ENCODE measurements at places on chromosomes 1 and 21.

DNA sequence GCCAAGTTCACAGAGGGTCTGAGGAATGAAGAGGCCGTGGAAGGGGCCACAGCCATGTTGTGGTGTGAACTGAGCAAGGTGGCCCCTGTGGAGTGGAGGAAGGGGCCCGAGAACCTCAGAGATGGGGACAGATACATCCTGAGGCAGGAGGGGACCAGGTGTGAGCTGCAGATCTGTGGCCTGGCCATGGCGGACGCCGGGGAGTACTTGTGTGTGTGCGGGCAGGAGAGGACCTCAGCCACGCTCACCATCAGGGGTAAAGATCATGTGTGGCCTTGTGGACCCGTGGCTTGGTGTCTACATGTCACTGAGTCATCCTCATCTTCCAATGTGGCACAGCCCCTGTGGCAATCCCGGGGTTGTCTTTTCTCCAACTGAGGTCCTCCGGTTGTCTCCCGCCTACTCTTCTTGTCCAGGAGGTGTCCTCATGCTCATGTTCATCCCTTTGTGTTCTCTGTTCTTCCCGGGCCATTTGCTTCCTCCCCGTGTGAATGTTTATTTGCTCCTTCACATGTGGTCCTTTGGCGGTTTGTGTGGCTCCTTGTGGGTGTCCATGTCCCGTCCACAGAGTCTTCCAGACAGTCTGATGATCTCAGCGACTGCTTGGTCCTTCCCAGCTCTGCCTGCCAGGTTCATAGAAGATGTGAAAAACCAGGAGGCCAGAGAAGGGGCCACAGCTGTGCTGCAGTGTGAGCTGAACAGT lies 84.2 kb downstream of the OBSCN start:
- DNase-seq, result no peak

DNA sequence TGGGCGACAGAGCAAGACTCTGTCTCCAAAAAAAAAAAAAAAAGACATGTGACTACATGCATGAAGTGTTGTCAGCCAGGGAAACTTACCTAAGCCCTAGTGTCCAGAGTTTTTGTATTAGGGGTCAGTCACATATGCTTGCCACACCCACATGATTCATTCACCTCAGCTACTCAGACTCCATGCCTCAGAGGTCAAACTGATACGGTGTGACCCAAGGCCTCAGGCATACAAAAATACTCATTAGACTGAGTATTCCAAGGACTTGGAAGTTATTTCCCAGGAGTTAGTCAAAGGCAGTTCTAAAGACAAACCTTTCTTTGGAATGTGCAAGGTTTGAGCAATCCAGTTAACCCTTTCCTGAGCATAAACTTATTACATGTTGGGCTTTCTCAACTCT lies 6.3 kb upstream of the TRIM33 start:
- DNase-seq, result no peak

DNA sequence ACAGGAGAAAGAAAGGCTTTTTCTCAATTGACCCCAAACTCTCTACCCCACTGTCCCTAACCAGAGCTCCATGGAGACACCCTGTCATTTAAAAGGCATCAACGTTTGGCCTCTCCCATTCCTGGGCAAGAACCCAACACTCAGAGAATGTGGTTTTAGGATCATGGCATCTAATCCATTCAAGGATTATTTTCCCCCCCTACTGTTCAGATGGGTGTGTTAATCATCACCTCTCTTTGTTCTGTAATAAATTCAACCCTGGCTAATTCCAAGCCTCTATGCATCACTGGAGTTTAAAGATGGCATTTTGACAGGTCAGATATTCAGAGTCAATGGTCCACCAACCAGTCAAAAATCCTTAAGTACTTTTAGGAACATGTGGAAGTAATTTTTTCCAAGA lies 42.7 kb downstream of the TBX15 start:
- peak; percentile 50 for DNase-seq

DNA sequence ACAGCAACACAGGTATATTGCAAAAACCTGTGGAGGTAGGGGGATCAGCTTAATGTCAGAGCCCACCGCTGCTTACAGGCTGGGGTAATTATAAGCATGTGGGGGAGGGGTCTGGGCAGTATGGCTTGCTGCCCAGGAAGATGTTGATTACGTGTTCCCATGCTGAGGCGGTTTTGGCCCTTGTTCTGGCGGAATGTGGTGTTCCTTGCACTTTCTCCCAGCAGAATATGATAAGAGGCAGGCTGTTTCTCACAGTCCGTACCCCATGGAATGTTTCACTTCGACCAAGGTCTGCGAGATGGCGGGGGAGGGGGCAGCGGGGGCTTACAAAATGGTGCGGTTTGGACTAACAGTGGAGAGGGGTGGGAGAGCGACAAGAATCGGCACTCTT lies 9.8 kb upstream of the HPCAL4 start:
- no peak for DNase-seq

DNA sequence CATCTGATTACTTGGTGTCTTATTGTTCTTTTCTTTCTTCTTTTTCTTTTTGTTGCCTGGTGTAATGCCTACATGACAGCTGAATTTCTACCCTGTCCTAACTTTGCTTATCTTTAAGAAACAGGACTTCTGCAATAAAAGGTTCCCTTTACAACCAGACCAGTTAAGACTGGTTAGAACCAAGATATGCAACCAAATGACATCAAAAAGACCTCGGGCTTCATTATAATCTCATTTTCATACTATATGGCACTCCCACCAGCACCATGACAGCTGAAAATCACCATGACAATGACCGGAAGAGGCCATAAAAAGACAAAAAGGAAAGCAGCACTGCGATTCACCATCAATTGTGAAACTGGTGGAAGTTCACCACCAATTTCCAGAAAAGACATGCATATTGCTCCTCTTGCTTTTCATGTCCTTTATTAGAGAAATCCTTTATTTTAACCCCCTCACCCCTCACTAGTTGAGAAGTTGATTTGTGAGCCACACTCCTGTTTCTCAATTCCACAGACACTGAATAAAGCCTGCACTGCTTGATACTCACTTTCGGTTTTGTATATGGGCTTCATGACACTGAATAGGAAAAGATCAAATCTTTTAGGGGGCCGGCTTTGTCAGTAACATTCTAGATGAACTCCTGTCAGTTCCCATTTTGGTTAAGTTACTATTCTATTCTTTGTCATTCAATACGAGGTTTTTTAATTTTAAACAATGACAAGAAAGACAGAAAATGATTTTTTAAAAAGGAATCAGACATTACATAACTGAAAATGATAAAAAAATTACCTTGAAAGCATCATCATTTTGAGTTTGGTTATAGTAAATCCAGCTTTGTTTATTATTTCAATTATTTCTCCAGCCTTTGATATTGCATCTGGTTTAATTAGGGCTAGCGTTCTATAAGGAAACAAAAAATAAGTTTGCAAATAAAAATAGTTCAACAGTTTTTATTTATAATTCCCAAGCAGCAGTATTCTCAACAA lies 58.1 kb downstream of the NME7 start:
- DNase-seq, result no peak

DNA sequence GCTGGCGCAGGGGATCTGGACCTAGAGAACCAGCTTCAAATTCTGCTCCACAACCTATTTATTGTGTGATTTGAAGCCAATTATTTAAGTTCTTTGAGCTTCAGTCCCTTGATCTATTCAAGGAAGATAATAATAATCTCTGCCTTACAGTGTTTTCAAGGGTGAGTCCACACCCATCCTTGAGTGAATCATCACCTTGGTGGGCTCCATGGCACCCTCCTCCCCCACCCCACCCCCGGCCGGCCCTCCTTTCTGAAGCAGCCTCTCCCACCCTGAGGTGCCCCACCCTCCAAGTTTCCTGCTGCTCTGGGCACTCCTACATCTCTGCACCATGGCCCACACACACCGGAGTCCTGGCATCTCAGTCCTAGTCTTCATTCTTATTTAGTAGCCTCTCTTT lies 38.3 kb downstream of the TCP10L start:
- no peak for DNase-seq

DNA sequence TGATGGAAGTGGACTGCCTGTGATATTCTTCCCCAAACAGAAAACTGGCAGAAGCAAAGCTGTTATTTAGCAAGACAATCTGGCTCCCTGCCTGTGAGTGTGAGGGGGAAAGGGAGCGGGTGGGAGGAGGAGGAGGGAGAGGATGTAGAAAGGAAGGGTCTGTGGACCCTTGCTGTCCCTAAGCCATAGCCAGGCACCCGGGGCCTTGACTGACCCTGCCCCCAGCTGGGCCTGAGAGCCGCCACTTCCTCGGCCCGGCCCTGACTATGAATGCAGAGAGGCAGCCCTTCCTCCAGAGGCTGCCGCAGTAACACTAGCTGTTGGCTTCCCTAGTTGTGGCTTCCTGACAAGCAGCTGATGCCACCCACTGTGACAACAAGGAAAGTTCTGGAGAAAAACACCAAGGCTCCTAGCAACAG lies 13.9 kb downstream of the PLA2G2F start:
- DNase-seq, result no peak

DNA sequence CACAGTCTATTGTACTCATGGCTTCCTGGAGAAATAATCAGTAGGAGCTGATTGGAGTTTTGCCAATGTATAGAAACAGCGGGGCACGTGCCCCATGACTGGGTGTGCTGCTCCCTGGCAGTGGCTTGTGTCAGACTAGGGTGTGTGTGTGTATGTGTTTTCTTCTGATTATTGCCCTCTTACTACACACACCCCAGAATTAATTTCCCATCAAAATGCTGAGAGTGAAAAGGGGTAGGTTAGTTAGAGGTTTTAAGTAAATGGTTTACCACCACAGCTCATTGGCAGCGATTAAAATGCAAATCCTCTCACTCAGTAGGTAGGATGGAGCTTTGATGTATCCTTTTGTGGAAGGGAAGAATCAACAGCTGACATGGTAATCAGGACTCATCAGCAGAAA lies 29.9 kb downstream of the HHAT start:
- no peak for DNase-seq

GRCh38 chr1:202068596-202068995 lies 54.1 kb upstream of the GPR37L1 start:
- DNase-seq, result no peak

DNA sequence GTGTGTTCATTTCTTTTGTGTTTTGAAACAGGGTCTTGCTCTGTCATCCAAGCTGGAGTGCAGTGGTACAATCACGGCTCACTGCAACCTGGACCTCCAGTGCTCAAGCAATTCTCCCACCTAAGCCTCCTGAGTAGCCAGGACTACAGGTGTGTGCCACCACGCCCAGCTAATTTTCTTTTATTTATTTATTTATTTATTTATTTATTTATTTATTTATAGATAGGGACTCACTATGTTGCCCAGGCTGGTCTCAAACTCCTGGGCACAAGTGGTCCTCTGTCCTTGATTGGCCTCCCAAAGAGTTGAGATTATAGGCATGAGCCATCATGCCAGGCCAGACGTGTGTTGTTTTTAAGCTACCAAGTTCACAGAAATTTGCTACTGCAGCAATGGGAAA lies 43.8 kb upstream of the TLR5 start:
- no peak for DNase-seq

All from GM04504 (cell line).